GM13976 (cell line): ENCODE measurements at places on chromosomes 3 and 15.

- DNase-seq = no peak
Measured at GRCh38 chr3:126913524-126913923, 69.4 kb upstream of the PLXNA1 start.

DNA sequence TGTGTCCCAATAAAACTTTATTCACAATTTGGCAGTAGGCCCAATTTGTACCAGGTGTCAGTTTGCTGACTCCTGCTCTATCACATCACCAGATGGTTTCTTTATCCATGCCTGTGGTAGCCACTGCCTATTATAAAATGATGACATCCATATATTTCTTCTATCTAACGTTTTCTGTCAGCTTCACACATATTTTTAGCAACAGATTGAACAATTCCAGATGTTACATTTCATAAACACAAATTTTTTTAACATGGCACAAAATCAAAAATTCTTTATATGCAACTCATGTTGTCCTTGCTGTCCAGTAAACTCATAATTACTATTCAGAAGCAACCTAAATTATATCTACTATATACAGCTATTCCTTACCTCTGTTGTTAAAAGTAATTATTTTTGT lies 1371.6 kb downstream of the NSUN3 start:
- no peak for DNase-seq

DNA sequence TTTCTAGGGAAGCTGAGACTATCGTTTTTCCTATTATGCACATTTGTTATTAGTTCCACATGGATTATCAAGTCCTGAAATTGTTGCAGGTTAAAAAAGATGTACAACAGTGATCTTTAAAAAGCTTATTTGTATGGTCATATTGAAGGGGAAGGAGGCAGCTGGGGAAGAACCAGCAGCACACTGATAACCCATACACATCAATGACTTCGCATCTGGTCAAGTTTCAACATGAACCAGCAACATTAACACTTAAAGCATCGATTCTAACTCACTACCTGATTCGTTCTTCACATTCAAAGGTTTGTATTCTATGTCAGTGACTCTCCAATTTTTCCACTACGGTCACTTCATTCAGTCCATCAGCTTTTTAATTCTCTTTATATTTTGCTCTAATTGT lies 56.4 kb downstream of the NCEH1 start:
- DNase-seq = no peak

DNA sequence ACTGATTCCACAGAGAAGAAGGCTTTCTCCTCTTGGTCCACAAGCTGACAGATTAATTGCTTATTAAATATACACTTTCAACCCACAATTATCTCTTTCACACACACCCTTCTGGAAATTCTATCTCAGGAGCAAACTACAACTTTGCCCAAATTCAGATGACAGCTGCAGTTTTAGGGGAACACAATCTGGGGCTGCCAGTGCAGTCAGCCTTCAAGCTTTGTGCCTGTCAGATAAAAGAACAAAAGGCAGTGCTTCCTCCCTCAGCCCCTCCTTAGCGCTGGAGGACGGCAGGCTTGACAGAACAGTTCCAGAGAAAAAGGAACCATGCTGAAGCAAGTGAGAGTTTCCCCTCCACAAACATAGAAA lies 99.6 kb downstream of the TMCC1 start:
- DNase-seq = no peak

DNA sequence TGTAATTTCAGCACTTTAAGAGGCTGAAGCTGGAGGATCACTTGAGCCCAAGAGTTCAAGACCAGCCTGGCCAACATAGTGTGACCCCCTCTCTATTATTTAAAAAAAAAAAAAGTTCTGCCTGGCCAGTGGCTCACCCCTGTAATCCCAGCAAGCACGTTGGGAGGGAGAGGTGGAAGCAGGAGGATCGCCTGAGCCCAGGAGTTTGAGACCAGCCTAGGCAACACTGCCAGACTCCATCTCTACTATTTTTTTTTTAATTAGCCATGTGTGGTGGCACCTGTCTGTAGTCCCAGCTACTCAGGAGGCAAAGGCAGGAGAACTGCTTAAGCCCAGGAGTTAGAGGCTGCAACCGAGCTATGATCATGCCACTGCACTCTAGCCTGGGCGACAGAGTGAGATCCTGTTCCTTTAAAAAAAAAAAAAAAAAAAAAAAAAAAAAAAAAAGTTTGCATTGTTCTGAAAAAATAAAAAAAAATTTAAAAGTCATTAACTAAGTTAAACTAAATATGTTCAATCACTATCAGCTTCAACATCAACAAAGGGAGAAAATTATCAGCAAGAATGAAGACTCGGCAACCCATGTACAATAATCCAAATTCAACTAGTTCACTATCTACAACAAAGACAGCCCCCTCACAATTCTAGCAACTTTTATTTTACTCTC lies 1.9 kb downstream of the RAF1 start:
- DNase-seq = no peak

GRCh38 chr15:37046876-37047614 lies 53.3 kb downstream of the MEIS2 start:
- DNase-seq = no peak

DNA sequence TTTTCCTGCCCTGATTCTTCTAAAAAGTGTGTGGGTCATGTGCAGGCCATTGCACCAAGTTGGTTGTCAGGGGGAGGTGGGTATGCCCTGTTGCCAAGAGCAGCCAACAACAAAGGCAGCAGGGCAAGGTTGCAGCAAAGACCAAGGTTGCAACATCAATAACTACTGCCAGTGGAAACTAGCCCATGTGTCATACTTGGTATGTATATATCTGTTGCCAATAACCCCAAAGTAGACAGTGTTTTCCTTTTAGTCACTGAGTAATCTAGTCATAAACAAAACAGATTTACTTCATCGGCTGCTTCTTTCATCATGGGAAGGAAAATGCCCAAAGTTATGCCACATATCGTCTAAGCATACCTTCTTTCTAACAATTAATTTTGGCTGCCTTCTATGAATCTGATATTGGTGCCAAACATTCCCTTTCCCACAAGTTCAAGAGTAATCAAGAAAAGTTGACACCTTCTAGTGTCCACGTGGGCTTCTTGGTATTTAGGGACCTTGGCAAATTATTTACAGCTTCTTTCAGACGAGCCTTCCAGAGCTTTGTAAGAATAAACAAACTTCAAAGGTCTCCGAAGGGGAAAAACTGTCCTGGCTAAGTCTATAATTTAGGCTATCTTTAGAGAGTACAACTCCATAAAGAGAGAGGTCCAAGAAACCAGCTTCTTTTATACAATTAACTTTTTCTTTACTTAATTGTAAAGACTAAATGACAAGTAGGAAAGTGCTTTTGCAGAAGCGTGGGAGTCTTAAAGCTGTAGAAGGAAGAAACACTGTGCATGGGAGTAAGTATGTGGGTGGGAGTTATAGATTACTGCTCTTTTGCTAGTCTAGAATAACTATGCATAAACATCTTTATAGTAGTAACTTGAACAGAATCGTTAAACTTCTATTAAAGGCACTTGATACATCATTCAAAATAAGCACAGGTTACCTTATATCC lies 10.0 kb upstream of the MBNL1 start:
- no peak for DNase-seq

DNA sequence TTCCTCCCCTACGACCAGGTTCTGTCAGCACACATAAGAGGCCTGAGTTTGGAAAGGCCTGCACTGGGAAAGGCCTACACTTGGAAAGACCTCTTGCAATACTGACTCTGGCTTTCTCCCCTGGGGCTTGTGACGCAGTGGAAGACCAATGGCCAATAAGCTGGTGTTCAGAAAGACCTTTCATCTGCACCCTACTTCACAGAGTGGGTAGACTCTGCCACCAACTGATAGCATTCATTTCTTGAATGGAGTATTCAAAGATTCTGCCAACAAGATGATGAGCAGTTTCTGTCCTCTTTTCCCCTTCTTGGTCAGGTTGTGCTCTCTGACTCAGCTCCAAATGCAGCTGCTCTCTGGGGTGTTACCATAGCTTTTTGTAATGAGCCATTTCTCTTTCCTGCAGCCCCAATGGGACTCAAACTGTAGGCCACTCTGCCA lies 48.8 kb downstream of the TIPARP start:
- no peak for DNase-seq
